GM12878 (cell line): ENCODE measurements at places on chromosomes 4 and X. TPM values are rescaled to one million over a fixed set of nuclear protein-coding genes. Genes with fewer than 3 reads are reported as not detected.

DNA sequence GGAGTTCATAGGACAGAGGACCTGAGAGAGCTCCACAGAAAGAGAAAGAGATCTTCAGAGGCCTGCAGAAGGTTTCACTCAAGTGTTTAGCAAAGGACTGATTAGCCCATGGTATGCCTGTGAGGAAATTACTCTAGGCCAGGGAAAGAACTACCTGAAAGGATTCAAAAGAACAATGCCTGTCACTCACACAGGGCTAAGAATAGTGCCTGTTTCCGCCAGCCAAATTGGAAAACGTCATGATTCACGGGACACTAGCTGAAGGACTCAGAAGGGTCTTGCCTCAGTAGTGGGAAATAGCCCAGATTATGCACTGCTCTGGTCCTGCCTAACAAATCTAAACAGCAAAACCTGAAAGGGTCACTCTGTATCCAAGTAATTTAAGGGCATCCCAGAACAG is 21.1 kb downstream of the SYTL4 start:
- H3K4me3 ChIP-seq, result no peak overlapping the region
- no peak for DNase-seq
- no peak overlapping the region for H3K27ac ChIP-seq
- no peaks in the 10 kb centered on the region for H3K27me3 ChIP-seq

GRCh38 chrX:23816179-23816578 is 33.2 kb downstream of the SAT1 start:
- H3K27me3 ChIP-seq, result no peaks in the 10 kb centered on the region
- no peak for DNase-seq
- peaks cover 5% of the 10 kb centered on the region; the same call in 1 of the 2 replicates for H3K4me1 ChIP-seq
- H3K4me3 ChIP-seq, result no peak overlapping the region
- no peak overlapping the region for H3K27ac ChIP-seq

DNA sequence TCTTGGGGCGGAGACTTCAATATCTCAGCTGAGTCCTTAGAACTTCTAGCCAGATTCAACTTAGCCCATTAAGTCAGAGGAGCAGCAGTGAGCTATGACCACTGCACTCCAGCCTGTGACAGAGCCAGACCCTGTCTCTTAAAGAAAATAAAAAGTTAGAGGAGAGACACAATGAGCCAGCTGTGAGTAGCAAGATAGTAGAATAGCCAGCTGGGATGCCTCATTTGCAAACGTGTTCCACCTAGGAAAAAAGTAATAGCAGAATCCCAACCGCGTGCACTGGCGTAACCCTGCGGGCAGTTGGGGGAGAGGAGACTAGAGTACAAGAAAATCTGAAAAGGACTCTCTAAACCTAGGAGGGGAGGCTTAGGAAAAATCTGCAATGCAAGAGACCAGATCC is 133.2 kb upstream of the ANXA3 start:
- H3K4me3 ChIP-seq, result no peak overlapping the region
- H3K27me3 ChIP-seq, result no peaks in the 10 kb centered on the region; the same call in 1 of the 2 replicates
- no peak for DNase-seq
- H3K36me3 ChIP-seq, result no peaks in the 10 kb centered on the region
- no peak overlapping the region for H3K27ac ChIP-seq
- no peaks in the 10 kb centered on the region for H3K4me1 ChIP-seq

- H3K4me1 ChIP-seq, result no peaks in the 10 kb centered on the region
- H3K27me3 ChIP-seq, result no peaks in the 10 kb centered on the region
- H3K4me3 ChIP-seq, result no peak overlapping the region
These were observed 14.4 kb downstream of the GABRQ start for GRCh38 chrX:152652060-152652459.

DNA sequence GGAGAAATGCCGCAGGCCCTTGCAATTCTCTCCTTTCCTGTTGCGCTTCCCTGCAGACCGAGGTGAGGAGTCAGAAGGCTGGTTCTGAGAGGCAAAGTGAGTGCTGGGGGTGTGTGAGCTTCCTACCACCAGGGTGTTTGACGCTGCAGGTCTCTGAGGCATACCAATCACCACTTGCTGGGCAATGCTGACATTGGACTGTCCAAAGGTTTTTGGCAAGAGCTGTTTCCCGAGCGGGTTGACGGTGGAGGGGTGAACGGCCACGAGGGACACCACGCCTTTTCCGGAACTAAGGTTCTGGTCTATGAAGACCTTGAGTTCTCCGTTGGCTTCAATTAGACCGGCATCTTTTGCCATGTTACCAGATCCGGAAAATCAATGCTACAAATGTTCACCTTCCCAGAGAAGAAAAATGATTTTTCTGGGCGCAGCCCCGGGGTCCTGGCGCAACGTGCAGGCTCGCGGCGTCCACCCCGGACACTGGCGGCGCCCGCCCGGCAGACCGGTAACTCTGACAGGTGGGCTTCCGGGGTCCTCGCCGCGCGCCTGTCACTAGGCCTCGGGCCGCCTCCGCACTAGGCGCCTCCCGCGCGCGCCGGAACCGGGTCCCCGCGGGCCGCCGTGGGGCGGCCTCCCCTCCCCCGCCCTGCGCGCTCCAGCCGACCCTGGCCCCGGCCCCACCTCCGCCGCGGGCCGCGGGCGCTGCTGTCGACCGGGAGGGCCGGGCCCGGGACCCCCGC is 44.9 kb upstream of the FAM47C start:
- DNase-seq, result no peak
- no peak overlapping the region for H3K27ac ChIP-seq
- no peaks in the 10 kb centered on the region for H3K36me3 ChIP-seq
- H3K27me3 ChIP-seq, result no peaks in the 10 kb centered on the region

The GAB3 gene
- 0.10 and 0.43 TPM in 2 replicates for polyA plus RNA-seq

The TCEAL5 gene
- polyA plus RNA-seq, result not detected in 2 replicates

The RIPPLY1 gene
- not detected in 2 replicates for polyA plus RNA-seq

The STK32B gene
- polyA plus RNA-seq, result 0.08 TPM in 1 of 2 replicates, not detected in the other

The EPGN gene
- not detected in 2 replicates for polyA plus RNA-seq

The CPLX1 gene
- 0.13 and 0.16 TPM in 2 replicates for polyA plus RNA-seq

The CSAG3 gene
- polyA plus RNA-seq, result 0.40 and 0.51 TPM in 2 replicates
